ENCODE measurements at places on chromosomes 7 and 10.

GRCh38 chr10:113680190-113681111 is 739 bp downstream of the CASP7 start:
- peak; percentile 50 for DNase-seq

DNA sequence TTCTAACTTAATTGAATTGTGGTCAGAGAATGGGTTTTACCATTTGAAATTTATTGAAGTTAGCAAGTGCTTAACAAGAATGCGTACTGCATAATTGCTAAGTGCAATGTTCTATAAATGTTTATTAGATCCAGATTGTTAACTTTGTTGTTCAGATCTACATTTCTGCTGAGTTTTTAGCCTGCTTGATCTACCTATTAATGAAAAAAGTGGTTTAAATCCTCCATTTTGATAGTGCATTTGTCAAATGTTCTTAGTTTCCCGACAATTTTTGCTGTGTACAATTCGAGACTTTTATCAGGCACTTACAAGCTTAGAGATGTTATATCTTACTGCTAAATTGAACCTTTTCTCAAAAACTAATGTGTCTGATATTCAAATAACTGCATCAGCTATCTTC is 156.4 kb upstream of the ADCY1 start:
- no peak for DNase-seq

GRCh38 chr10:103394180-103394579 is 2.1 kb downstream of the ATP5MK start:
- DNase-seq = no peak

DNA sequence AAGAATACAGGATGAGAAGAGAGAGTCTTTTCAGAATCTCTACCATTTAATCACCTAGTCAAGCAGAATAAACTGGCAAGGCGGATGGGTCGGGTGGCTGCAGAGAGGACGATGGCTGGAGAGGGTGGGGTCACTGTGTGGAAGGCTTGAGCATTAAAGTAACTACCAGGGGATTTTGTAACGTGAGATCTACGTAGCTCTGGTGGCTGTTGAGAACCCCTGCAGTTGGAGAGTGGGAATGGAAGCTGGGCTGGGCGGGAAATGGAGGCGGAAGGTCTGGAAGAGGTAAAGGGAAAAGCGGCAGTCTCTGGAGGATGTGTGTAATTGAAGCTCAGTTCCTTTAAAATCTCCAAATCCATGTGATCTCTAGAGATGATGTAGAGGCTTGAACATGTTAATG is 135.0 kb downstream of the GATA3 start:
- DNase-seq = no peak

DNA sequence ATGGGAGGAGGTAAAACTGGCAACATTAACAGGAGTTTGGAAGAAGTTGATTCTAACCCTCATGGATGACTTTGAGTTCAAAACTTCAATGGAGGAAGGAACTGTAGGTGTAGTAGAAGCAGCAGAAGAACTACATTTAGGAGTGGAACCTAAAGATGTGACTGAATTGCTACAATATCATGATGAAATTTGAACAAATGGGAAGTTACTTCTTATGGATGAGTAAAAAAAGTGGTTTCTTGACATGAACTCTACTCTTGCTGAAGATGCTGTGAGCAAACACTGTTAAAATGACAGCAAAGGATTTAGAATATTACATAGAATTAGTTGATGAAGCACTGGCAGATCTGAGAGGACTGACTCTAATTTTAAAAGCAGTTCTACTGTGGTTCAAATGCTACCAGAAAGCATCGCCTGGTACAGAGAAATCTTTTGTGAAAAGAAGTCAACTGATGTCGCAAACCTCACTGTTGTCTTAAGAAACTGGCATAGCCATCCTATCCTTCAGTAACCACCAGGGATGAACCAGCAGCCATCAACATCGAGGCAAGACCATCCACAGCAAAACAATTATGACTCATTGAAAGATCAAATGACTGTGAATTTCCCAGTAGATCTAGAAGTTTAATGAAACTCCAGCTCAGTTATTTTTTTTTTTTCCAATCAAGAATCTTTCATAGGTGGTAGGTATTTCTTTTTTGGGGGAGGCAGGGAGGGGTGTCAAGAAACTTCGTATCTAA is 20.8 kb downstream of the BRAF start:
- DNase-seq = no peak
